NCI-H2171 treated with DMSO at 0.1 percent for 48 hours (cell line): ENCODE measurements at places on chromosomes 12 and 14.

DNA sequence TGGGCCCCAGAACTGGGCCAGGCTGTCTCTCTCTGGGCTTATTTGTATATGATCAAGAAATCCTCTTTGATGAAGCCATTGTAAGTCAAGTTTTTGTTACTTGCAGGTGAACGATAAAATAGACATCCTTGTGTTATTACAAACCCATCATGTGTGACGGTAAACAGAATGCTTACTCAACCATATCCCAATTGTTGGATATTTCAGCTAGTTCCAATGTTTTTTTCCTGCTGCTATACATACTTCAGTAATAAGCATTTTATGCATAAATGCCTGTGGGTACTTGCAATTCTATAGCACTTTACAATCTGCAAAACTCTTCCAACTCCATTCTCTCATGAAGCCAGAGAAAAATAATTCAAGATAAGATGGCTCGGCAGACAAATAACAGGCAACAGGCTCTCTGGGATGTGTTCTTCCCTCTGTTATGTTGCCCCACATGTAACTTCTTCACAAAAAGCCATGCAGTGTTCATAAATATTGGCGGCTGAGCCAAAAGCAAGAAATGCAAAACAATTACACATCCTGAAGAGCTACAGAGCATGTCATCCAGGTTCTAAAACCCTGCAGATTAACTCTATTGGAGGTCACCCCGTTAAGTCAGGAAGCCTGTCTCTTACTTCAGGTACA is 69.5 kb downstream of the CLMN start:
- no peak for DNase-seq

GRCh38 chr12:52813885-52814709 is at the start of gene KRT4:
TSS of gene KRT4 (minus strand) at chr12:52814116. CDS start at chr12:52814058, 58 bp downstream.
- DNase-seq = no peak

DNA sequence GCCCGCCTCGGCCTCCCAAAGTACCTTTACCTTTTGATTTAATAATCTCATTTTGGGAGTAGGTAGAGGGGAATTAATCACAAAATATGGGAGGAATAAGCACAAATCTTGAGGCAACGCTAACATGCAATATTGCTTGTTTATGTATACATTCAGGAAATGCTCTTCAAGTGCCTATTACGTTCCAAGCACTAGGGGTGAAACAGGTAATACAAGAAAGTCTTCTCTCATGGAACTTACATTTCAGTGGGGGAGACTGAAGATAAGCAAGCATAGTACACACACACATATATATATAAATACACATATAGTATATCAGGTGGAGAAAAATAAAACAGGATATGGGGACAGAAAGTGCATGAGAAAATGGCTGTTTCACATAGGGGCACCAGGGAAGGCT is 19.0 kb upstream of the ERC1 start:
- no peak for DNase-seq

- DNase-seq = no peak
Measured at GRCh38 chr12:109292342-109292711, 16.8 kb downstream of the FOXN4 start.

- DNase-seq = no peak
Measured at GRCh38 chr12:68359674-68360073, 27.5 kb upstream of the MDM1 start.

- no peak for DNase-seq
Measured at GRCh38 chr14:56664811-56665421, 85.3 kb downstream of the TMEM260 start.

GRCh38 chr12:30999723-31000122 is 73.2 kb downstream of the TSPAN11 start:
- no peak for DNase-seq

GRCh38 chr14:87837296-87837695 is 155.7 kb downstream of the GALC start:
- no peak for DNase-seq

GRCh38 chr14:41570415-41571155 is 36.1 kb upstream of the LRFN5 start:
- no peak for DNase-seq

- DNase-seq = no peak
Measured at GRCh38 chr12:108547686-108548085, 13.3 kb downstream of the SART3 start.

GRCh38 chr12:60137513-60137912 is 541.7 kb downstream of the SLC16A7 start:
- no peak for DNase-seq

GRCh38 chr14:76375484-76375883 is 453 bp upstream of the ESRRB start:
- DNase-seq = no peak

DNA sequence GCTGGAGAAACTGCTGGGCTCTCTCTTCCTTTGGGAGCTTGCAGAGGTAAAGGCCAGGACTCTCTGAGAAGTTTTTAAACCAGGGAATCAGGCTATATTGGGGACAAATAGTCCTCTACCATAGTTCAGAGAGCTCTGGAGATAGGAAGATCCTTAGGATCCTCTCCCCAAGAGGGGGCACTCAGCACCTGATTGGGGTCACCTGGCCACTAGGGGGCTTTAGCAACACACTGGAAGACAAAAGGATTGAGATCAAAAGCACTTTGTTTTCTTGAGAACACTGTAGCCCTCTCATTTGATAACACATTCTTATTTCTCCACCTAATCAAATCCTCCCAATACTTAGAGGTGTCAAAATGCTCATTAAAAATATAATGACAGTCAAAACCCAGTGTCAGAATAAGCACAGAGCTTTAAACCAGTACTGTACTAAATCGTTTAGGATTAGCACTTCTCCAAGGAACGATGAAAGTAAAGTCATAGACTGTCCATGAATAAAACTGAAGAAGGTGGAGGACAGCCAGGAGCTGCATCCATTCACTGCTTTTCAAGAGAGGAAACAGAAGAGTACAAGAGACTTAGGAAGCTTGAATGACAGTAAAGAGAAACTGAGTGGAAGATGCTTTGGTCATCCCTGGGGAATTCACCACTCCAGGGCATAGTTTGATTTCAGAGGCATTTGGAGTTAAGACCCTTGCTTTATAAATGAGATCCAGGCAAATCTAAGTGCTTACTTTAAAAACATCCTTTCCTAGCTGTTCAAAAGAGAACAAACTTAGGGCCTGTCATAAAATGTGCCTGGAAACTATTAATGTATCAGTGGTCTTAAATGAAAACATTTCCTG is 26.5 kb downstream of the BMP4 start:
- DNase-seq = peak; percentile 4

DNA sequence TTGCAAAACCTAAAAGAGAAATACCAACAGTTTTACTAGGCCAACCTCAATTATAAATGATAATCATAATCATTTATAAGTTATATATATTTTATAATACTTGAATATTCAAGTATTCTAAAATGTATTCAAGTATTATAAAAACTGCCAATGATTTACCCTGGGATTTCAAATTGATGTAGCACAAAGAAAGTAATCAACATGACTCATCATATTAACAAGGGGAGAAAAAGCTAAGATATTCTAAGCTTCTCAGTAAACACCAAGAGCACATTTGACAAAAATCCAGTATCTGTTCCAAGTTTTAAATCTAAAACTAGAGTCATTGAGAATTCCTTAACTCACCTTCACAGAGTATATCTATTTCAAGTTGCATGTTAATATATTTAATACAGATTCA is 56.1 kb downstream of the CAPZA3 start:
- no peak for DNase-seq

DNA sequence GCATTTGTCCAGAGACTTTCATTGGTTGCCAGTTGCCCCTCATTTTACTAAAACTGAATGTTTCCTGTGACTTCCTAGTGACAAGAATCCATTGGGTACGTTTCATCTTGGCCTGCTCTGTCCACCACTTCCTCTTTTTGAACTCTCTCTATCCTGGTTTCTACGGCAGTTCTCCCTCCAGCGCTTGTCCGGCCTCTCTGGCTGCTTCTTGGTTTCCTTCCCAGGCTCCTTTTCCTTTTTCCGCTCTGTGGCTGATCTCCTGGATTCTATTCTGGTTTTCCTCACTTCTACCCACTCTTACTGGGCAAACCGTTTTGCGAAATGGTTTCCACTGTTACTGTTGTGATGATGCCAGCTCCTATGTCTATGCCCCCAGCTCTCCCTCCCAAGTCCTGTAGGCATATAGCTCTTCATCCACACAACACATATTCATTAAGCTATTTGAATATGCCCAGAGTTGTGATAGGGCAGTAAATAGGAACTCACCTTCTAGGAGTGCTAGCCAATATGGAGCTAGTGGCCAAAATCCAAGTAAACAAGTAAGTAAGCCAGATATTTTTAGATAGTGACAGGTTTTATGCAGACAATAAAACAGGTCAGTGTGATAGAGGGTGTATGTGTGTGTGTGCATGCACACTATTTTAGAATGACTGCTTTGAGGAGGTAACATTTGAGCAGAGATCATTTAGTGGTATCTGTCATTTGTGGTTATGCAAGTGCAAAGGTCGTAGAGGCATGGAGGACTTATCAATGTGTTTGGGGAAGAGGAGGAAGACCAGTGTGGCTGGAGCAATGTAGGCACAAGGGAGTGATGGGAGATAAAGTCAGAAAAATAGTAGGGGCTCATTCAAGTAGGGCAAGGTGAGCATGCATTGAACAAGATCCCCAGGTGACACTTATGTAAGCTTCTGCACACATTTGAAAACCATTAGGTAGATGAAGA is 27.9 kb upstream of the CTDSP2 start:
- DNase-seq = no peak

- DNase-seq = no peak
Measured at GRCh38 chr12:110688446-110689280, at the start of gene HVCN1. TSS of gene HVCN1 (minus strand) at chr12:110689115. CDS start at chr12:110683245, 5,870 bp downstream.

GRCh38 chr14:81301371-81301770 is 80.6 kb upstream of the GTF2A1 start:
- no peak for DNase-seq

- DNase-seq = no peak
Measured at GRCh38 chr12:64538121-64538520, 72.2 kb upstream of the RASSF3 start.

- no peak for DNase-seq
Measured at GRCh38 chr12:47190271-47190750, 110.6 kb upstream of the AMIGO2 start.

DNA sequence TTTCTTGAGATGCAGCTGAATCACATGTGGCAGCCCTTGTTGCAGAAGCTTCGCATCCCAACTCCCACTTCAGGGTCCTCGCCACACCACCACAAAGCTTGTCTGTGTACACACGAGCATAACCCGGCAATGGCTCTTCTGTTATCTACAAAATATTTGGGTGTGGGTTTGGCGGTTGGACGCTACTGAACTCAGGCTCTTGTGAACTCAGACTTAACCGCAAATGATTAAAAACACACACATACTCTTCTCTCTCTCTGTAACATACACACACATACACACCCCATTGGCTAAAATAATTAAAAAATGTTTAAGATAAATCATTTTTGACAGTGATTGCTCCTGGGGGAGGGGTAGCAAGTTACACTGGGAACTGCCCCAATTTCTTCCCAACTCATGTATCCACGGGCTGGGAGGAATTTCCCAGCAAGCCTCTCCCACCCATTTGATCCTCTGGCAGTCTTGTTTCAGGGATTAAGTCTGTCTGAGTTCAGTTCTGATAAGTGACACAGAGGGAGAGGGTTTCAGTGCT is 63.7 kb upstream of the MANSC4 start:
- DNase-seq = no peak

- no peak for DNase-seq
Measured at GRCh38 chr14:41950428-41951151, 343.9 kb downstream of the LRFN5 start.

GRCh38 chr12:46944088-46944487 is 118.3 kb upstream of the SLC38A4 start:
- DNase-seq = no peak
